Activated T-helper 1 cell treated with anti-CD3 and anti-CD28 coated beads, Interleukin-2, amount 50 U/mL, for 16 hours (primary cell): ENCODE measurements at places on chromosomes 3 and 15.

DNA sequence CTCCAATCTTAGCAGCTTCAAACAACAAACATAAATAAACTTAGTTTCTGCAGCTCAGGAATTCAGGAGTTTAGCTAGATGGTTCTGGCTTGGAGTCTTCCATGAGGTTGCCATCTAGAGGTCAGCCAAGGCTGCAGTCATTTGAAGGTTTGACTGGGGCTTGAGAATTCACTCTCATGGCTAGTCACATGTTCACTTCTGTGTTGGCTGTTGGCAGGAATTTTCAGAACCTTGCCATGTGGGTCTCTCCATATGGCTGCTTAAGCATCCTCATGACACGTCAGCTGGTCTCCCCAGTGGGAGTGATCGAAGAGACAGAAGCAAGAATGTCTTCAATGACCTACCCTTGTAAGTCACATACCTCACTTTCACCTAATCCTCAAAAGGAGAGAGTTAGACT lies 269.2 kb upstream of the CNTN3 start:
- DNase-seq: no peak

DNA sequence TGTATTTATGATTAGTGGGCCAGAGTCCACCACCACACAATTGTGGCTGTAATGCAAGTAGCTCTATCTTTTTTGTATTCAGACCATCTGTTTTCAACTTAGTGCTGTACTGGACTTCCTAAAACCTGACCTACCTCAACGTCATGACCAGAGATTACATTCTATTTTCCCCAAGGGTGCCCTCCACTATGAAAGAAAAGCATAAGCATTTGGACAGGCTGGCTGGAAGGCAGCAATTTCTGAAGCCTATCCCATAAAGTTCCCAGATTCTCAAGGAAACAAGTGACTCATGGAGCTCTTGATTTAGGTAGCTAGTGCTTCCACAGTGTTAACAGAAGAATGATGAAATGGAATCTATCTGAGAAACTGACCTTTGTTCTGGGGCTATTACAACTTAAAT lies 75.8 kb downstream of the COL8A1 start:
- no peak for DNase-seq

DNA sequence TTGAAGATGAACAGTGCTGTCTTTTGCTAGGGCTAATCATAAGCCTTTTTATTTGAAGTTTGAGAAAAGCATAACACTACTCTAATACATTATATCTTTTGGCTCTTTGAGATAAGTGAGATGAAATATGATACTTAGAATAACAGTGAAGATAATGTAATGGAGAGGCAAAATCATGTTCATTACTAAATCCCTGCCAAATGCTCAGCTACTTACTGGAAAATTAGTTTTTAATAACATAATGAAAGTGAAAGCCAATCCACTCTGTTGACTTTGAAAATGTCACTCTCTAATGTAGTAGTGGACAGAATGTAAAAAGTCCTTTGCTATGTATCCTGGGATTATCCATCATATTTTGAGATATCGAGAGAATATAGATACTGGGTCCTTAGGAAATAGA lies 35.9 kb upstream of the MYH15 start:
- no peak for DNase-seq

DNA sequence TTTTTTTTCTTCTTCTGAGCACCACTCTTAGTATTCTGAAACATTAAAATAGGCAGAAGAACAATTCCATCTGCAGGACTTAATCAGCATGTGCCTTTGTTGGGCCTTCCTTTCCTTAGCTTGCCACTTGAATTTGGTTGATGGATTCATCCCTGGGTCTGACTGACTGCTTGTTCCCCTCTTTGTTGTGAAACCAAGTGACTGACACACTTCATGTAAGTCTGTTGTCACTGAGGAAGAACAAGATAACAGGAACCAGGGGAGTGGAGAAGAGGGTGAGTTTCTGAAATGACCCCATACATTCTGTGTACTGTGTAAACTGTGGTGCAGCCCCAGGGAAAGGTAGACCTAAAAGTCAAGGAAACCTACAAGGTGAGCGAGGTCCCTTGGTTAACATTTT lies 188.7 kb upstream of the TBC1D5 start:
- DNase-seq: no peak

DNA sequence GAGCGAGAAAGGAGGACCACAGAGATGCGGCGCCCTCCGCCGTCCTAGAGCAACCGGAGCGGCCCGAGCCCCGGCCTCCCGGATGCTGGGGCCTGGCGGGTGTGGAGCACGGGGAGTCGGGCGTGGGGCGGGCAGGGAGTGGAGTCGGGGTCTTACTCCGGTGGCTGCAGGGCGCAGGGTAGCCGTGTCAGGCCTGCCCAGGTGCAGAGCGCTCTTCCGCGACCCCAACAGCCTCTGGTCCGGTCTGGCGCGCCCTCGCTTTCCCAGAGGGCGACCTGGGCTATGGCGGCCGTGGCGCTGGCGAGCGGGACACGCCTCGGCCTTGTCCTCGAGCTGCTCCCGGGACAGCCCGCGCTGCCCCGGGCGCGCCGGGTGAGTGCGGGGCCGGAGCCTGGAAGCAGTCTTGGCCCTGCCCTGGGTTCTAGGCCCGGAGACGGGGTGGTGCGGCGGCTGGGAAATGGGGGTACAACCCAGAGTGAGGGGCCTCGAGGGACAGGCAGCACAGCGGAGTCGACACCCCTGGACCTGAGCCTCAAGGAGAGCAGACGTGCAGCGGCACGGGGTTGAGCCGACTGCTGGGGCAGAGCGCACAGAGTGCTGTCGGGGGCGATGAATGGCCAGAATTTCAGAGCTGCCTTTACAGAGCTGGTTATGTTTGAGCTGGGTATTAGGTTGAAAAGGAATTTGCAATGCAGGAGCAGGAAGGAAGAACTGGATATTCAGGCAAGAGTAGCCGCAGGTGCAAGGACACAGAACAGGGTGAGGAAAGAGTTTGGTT lies at the start of gene ZNF662:
TSS of gene ZNF662 (plus strand) at position 73 of the 778 bp plus-strand sequence. CDS start 1,973 bp downstream, outside the sequence.
- no peak for DNase-seq

DNA sequence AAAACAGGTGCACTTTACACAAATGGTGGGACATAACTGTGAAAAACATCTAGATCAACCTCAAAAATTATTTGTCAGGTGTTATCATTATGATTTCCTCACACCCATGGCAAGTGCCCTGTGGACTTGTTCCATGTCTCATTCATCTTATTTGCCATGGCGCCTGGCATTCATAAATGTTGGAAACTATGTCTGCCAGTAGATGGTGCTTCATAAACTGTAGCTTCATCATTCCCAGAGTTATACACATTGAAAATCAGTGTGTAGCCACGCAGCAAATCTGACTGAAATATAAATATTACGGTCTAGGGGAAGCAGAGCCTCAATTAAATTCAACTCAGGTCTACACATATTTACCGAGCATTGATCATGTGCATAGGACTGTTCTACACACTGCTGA lies 90.7 kb downstream of the IMPG2 start:
- DNase-seq: no peak

- DNase-seq: no peak
Measured at GRCh38 chr15:48415036-48415886, 84.0 kb downstream of the DUT start.

- DNase-seq: no peak
Measured at GRCh38 chr3:69761896-69762767, 22.9 kb downstream of the MITF start.

GRCh38 chr3:114293838-114294535 lies at the start of gene TIGIT:
TSS of gene TIGIT (plus strand) at chr3:114294028. CDS start at chr3:114294062, 34 bp downstream.
- DNase-seq: no peak

GRCh38 chr3:129366312-129366831 lies 62.1 kb downstream of the EFCAB12 start:
- DNase-seq: no peak

DNA sequence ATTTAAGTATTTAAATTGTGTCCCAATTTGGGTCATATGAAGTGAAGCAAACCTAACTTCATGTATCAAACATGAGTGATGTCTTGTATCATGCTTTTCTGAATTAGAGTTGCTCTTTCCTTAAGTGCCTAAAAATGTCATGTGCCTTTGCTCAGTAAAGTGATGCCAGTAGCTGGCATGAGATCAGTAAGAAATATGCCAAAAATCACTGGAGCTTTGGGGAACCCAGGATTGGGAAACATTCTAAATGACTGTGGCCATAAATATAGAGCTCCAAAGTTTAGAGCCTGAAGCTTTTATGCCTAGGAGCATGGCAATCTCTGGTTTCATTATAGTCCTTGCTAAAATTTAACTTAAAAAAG lies 33.8 kb downstream of the RBMS3 start:
- no peak for DNase-seq

DNA sequence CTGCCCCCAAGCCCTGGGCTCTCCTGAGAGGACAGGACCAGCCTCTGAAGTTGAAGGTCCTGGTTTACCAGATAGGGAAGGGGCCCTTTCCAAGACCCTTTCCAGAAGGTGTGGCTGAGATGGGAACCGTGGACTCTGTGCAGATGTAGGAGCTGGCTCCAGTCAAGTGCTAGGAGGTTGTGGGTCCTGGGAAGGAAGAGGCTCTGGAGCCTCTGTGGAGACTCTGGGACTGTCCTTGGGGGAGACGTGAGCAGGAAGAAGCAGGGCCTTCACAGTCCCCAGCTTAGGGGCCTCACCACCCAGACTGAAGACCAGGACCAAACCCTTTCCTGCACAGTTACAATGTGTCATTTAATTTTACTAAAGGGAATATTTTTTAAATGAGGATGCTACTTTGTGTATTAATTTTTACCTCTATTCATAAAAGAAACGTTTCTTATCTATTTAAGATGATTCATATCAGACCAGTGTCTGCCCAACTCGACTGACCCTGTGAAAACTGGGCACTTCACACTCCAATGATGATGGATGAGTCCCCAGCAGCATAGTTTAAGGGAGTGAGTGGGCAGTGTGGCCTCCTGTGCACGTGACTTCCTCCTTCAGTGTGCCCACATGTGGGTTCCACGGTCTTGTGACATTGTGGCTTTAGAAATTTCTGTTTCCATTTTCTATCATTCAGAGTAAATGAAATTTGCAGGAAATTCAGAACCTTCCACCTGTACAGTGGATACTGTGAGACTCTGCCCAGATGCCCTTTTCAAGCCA lies 10.9 kb downstream of the CCR5AS start:
- no peak for DNase-seq

DNA sequence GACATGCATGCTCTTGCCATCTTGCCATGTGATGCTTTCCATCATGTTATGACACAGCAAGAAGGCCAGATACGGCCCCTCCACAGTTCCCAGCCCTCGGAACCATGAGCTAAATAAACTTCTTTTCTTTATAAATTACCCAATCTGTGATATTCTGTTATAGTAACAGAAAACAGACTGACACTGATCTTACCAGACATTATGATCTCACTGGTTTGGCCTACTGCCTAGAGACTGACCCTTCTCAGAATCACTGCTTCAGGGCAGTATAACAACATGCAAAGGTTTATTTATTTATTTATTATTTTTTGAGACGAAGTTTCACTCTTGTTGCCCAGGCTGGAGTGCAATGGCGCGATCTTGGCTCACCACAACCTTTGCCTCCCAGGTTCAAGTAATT lies 14.0 kb downstream of the ZNF619 start:
- DNase-seq: no peak

- no peak for DNase-seq
Measured at GRCh38 chr3:95731753-95732152, 1082.6 kb upstream of the EPHA6 start.

- DNase-seq: no peak
Measured at GRCh38 chr3:133838296-133838789, 32.7 kb downstream of the SRPRB start.

- DNase-seq: no peak
Measured at GRCh38 chr15:63372753-63373152, 8.9 kb downstream of the CA12 start.
